Stimulated activated CD8-positive, alpha-beta memory T cell treated with anti-CD3 and anti-CD28 coated beads, Interleukin-4, amount 100 ng/mL, for 4 hours (primary cell): ENCODE measurements at places on chromosomes 11 and 22.
A peak's percentile ranks its signal among the peaks of the same experiment; 100 is the strongest.

DNA sequence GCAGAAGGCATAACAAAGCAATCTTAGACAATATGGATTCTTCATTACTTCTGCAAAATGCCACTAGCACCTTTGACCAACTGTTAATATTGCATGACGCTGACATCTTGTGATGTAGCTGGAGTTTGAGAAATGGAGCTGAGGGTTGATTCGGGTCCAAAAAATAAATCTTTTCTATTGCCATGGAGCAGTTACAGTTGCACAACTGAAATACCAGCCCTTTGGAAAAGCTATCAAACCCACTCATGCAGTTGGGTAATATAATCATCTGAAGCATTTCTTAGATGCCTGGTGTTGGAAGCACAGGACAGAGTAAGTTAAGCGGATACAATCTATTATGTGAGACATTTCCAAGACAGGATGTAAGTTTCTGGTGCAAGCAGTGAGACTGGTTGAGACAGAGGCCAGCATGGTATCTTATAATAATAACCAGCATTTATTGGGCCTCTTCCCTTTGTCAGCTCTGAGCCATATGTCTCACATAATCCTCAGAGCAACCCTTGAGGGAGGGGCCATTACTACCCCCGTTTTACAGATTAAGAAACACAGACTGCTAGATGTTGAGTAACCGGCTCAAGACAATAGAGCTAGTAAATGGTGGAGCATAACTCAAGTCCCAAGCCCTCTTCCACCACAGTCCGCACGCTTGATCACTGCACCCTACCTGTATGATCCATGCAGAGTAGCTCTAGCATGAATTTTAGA lies 74.9 kb upstream of the CAPRIN1 start:
- DNase-seq = no peak

GRCh38 chr22:34897126-34897525 lies 168.8 kb upstream of the ISX start:
- DNase-seq = no peak

GRCh38 chr11:75673977-75674582 lies 5.2 kb upstream of the MAP6 start:
- no peak for DNase-seq

DNA sequence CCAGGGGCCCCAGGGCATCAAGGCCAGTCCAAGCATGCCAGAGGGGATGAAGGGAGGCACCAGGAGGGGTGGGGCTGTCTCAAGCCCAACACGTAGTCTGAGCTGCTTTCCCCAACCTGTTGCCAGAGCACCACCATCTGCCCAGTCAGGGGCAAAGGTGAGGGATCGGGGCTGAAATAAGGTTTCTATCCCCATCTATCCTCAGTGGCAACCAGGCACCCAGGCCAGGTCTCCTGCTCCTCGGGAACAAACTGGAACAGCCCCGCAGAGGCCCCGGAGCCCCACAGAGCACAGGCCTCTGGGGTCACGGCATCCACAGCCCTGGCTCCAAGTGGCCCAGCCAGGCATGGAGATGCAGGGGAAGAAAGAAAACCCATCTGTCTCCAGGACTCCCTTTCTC lies 19.3 kb downstream of the STARD10 start:
- no peak for DNase-seq

- no peak for DNase-seq
Measured at GRCh38 chr11:9529334-9529650, 44.2 kb upstream of the WEE1 start.

- peak; percentile 7 for DNase-seq
Measured at GRCh38 chr11:108538022-108538424, 39.8 kb upstream of the POGLUT3 start.

DNA sequence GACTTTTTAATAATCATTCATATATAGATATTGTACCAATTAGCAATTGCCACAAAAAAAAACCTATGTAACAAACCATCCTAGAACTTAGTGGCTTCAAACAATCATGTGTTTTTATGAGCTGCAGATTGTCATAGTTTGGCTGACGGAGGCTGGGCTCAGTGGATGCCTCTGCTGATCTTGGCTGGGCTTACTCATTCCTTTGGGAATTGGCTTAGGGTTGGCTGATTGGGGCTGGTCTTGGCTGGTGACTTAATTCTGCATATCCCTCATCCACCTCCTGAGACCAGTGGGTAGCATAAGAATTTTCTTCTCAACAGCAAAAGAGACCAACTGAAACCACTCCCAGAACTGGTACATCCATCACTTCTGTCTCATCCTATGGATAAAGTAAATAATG lies 57.9 kb upstream of the PHF21B start:
- DNase-seq = no peak

DNA sequence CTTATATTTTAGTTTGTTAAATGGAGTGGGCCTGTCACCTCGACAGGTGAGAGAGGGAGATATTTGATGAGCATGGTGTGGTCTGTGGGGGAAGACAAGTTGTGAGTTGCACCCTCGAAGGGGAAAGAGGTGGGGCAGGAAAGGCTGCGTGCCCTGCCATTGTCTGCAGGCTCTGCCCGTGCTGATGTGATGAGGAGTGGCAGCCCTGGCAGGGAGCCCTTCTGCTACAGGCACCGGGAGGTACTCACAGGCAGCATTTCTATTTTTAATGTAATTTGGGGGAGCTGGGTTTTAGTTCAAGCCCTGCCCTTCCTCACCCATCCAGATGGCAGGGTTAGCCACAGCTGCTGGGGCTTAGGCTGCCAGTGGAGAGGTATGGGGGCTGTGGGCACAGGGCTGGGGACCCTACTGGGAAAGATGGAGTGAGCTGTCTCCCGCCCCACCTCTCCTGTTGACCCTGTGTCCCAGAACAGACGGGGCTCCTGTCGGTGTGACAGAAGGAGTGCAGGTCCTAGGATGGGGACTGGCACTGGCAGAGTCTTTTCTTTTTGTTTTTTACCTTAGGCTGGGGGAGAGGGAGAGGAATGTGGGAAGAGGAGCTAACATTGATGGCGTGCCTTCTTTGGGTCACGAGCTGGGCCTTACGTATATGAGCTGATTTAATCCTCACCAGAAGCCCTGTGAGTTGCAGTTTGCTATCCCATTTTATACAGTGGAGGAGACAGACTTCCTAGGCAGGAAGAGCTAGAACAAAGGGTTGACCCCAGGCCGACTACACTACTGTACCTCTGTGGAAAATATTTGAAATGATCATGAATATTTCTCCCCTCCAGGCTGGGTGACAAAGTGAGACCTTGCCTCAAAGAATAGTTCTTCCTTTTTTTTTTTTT lies 51.6 kb downstream of the CEP164 start:
- no peak for DNase-seq

GRCh38 chr11:1039481-1040427 lies 3.2 kb upstream of the MUC6 start:
- DNase-seq = no peak

- DNase-seq = no peak
Measured at GRCh38 chr11:124899383-124900145, 1.9 kb upstream of the ROBO4 start.

- no peak for DNase-seq
Measured at GRCh38 chr11:72598906-72599305, 75.3 kb downstream of the PDE2A start.

GRCh38 chr11:115052601-115053000 lies 374.3 kb downstream of the NXPE2 start:
- no peak for DNase-seq

- no peak for DNase-seq
Measured at GRCh38 chr22:49853981-49854831, 562 bp downstream of the ZBED4 start.

GRCh38 chr11:48150213-48150612 lies 66.4 kb upstream of the OR4B1 start:
- no peak for DNase-seq

- DNase-seq = no peak
Measured at GRCh38 chr11:93481279-93481678, 61.9 kb downstream of the SMCO4 start.

DNA sequence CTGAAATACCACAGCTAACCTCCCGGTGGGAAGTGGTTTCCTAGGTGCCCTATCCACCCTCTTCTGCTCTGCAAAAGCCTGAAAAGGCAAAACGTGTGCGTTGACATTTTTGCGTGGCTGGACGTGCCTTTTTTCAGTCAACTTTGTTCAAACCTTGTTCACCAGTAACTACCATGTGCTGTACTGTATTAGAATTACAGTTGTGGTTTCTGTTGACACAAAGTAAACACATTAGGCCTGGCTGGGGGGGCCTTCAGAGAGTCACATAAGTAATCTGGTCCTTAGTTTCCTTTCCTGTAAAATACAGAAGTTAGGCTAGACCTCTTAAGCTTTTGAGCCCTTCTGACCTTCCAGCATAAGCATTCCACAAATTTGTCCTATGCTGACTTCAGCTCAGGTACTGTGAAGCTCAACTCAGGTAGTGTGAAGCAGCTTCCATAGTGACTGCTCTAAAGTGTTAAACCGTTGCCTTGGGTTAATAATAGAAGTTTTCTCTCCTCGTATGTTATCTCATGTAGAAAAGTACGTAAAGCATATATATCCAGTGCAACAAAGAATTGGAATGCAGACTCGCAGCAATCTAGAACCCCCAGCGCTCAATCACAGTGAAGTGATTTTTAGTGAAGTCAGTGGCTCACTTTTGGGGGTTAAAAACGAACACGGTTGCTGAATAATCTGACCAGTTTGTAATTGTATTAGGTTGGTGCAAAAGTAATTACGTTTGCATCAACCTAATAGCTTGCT lies 1.8 kb downstream of the EWSR1 start:
- no peak for DNase-seq

GRCh38 chr11:128462922-128463321 lies 124.4 kb downstream of the ETS1 start:
- DNase-seq = no peak

DNA sequence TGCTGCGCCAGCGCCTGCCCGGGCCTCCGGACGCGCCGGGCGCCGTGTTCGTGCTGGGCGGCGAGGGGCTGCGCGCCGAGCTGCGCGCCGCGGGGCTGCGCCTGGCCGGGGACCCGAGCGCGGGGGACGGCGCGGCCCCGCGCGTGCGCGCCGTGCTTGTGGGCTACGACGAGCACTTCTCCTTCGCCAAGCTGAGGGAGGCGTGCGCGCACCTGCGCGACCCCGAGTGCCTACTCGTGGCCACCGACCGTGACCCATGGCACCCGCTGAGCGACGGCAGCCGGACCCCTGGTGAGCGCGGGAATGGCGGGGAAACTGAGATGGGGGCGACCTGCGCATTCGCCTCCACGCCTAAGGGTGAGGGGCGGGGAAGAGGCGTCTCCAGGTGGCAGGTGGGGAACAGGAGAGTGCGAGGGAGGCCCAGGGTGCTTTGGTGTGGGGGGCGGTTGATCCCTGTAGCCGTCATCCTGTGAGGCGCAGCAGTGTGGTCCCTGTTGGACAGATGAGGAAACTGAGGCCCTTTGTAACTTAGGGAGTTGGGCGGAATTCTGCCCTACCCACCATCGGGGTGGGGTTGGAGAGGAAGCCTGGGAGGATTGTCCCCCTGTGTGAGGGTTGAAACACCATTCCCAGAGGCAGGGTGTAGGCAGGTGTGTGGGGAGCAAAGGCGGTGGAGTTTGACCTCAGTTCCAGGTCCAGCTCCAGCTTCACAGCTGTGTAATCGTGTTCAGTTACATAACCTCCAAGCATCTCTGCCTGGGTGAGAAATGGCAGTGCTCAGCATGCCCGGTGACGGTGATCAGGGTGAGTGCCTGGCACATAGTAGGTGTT lies 758 bp downstream of the PDXP start:
- no peak for DNase-seq

GRCh38 chr11:67281552-67282150 lies 7.5 kb upstream of the ANKRD13D start:
- no peak for DNase-seq

- DNase-seq = no peak
Measured at GRCh38 chr11:109093354-109093753, 328.6 kb upstream of the C11orf87 start.

DNA sequence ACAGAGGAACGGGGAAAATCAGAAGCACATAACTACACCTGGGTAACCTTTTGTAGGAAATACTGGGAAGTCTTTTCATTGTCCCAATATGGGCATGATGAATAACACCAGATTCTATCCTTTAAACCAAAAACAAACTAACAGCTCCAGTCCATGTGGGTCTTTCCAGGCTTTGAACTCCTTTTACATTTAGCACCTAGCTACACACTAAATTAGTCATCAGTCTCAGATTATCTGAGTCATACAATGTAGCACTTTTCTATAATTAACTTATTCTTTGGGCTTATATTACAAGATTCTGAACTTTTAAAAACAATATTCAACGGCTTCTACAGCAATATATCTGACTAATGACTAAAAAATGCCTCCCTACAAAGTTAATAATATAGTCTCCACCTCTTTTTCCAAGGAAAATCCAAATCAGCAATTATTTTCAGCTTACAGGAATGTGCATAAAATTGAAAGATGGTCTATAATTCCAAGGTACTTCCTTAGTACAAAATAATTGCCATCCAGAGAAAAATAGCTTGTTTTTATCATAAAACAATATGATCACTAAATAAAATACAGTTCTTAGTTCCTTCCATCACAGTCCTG lies 26.3 kb downstream of the STK33 start:
- DNase-seq = no peak

DNA sequence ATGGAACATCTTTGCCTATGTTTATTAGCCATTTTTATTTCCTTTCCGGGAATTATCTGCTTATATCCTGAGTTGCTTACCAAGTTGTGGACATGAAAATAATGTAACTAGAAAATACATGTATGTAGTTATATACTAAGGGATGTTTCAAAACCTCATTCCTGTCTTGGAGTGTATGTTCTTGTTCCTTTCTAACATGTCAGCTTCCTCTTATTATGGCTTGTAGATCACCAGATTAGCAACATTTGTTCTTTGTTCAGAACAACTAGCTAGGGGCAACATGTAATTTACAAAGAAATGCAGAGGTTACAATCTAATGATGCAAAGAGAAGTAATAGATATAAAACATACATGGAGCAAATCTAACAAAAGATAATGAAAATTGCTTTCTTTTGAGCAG lies 13.1 kb upstream of the TMEM123 start:
- no peak for DNase-seq

- no peak for DNase-seq
Measured at GRCh38 chr22:47219789-47220188, 457.3 kb downstream of the TBC1D22A start.

- no peak for DNase-seq
Measured at GRCh38 chr11:45924927-45925326, 2.5 kb downstream of the LARGE2 start.

DNA sequence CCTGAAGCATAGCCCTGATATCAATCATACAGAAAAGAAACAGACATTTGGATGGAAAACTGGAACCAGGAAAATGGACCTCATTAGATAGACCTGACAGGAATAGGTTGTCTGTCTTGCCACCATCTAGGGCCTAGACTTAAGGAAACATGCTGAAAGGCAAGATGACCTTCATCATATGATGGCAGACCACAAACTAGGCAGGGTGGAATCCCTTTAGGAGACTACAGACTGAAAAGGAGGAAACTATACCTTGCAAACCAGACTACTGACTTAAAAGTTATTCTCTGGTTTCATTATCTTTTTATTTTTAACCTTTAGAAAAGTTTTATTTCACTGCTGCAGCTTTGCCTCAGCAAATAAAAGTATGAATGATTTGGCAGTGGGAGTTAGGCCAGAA lies 20.3 kb downstream of the SBF2 start:
- no peak for DNase-seq

DNA sequence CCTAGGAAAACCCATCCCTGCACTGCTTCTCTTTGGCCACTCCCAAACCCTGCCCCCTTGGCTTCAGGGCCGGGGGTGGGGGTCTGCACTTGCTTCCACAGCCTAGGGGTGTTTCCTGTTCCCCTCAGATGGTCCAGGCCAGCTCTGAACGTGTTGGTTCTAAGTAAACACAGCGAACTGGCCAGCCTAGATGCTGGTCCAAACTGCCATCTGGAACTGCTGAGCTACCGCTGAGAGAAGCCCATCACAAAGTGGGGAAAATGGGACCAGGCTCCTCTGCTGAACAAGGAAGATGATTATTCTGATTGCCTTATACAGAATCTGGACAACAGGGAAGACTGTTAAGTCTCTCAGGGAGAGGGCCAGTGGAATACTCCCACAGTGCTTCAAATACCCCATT lies 23.5 kb upstream of the YPEL1 start:
- no peak for DNase-seq
